ENCODE measurements at places on chromosomes 3 and 15.

GRCh38 chr3:169661361-169662131 lies 2.0 kb downstream of the MECOM start:
- DNase-seq: no peak

DNA sequence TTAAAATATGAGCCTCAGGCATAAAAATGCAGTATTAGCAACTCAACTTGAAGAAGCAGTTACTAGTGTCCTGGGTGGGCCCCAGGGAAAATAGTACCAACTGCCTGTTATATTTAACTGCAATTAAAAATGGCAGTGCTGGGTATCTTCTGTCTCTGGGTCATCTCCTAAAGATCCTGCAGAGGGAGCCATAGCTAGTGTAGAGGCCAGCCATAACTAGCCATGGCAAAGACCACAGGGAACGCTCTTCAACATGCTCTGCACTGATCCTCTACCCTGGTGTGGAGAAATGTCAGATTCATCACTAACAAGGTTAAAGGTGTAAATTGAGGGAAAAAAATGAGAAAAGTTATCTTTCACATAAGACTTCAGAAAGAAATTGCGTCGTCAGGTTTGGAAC lies 181.3 kb downstream of the SNRPN start:
- DNase-seq: no peak

DNA sequence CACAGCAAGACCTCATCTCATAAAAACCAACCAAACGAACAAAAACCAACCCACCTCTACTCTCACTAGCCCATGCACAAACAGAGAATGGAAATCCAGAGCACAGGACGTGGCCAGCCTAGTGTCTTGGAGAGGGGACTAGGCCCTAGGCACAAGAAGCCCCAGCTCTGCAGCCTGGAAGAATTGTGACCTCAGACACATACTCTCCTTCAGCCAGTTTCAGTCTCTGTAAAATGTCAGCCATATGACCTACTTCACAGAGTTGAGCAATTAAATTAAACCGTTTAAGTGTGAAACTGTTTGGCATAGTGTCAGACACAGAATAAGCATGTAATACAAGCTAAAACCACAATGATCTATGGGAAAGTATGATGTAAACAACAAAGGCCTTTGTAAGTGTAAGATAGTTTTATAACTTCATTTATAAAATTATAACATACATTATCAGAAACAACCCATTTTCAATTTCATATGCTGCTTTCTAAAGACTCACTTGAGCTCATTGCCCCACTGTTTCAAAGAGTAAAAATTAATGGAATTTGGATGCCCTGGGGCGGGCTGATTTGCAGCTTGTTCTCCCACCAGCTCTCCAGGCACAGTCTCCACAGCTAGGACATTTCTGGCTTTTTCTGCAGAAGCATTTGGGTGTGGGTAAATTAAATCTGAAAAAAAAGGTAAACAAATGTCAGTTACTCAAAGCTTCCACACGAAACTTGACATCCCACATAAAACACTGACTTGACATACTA lies 32.9 kb downstream of the TBC1D2B start:
- DNase-seq: no peak

GRCh38 chr3:160755776-160756304 lies at the start of gene PPM1L:
Gene PPM1L (plus strand): TSS chr3:160756231.
- DNase-seq: peak; percentile 42

Data from stimulated activated CD4-positive, alpha-beta T cell treated with anti-CD3 and anti-CD28 coated beads, Interleukin-15, amount 100 ng/mL, for 1 hour (primary cell).